NCI-H460 (cell line): ENCODE measurements at places on chromosomes 3 and 15.

- no peak for DNase-seq
Observed at GRCh38 chr15:28995705-28996104, 109.9 kb downstream of the APBA2 start.

- DNase-seq: peak; percentile 58
Observed at GRCh38 chr3:122794779-122795673, at the start of gene SLC49A4. SLC49A4 (plus strand) TSS chr3:122795069; CDS start chr3:122795193, 124 bp downstream.

GRCh38 chr3:165339753-165340152 is 143.6 kb upstream of the SLITRK3 start:
- DNase-seq: peak; percentile 3

DNA sequence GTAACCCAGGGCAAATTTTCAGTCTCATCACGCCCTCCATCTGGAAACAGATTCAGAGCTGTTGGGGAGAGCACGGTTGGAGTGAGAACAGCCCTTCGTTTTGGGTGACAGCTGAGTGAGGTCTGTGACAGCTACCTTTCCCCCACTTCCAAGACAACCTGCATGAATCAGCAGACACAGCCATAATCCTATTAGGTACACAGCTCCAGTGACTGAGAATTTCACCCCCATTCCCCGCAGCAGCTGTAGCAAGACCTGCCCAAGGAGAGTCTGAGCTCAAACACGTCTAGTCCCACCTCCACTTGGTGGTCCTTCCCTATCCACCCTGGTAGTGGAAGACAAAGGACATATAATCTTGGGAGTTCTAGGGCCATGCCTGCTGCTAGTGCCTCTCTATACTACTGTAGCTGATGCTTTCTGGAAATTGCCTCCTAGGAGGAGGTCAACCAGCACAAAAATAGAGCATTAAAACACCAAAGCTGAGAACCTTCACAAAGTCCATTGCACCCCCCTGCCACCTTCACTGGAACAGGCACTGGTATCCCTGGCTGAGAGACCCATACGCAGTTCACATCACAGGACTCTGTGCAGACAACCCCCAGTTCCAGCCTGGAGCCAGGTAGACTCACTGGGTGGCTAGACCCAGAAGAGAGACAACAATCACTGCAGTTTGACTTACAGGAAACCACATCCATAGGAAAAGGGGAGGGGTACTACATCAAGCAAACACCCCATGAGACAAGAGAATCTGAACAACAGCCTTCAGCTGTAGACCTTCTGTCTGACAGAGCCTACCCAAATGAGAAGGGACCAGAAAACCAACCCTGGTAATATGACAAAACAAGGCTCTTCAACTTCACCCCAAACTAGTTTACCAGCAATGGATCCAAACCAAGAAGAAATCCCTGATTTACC is 448.6 kb upstream of the CBLB start:
- DNase-seq: no peak

- DNase-seq: no peak
Observed at GRCh38 chr3:83601704-83602103, 1357.1 kb upstream of the CADM2 start.

- DNase-seq: no peak
Observed at GRCh38 chr3:179088306-179088705, 16.7 kb upstream of the ZMAT3 start.

GRCh38 chr3:197460002-197460401 is 95.8 kb downstream of the BDH1 start:
- DNase-seq: no peak

GRCh38 chr3:190718097-190718496 is 144.4 kb downstream of the GMNC start:
- DNase-seq: peak; percentile 14

DNA sequence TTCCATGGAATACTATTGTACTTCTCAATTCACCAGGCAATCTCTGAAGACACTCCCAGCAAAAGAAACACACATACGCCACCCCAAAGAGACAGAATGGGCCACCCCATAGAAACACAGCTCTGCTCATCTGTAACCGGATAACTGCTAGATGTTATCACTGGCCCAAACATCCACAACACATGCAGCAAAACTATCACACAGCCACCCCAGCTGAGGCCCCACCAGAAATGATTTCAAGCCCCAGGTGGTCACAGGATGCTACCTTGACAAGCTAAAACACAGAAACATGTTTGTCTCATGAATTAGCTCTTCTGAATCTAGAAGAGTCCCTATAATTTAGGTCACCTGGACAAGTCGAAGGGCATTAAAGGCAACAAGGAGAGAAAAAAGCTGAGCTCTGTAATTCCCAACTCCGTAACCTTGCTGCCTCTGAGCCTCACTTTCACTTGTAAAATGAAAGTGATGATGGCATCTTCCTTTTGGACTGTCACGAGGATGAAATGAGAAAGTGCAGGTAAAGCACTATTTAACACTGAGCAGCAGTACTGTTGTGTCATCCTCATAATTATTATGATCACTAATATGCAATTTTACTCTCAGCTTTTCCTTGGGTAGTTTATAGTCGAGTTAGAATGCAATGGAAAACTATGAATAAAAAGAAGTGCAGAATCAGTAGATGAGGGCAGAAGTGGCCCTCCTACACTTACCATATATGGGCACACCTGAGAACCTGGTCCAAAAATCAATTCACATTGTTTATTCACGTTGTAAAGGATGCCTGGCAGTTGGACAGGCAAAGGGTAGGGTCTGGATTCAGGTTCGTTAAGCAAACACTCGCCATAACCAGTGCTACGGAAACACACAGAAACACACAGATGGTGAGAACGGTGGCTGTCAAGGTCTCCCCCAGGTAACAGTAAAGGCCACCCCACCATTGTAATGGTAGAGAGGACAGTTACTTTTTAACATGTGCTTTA is 38.6 kb downstream of the ADAMTS9 start:
- DNase-seq: no peak

DNA sequence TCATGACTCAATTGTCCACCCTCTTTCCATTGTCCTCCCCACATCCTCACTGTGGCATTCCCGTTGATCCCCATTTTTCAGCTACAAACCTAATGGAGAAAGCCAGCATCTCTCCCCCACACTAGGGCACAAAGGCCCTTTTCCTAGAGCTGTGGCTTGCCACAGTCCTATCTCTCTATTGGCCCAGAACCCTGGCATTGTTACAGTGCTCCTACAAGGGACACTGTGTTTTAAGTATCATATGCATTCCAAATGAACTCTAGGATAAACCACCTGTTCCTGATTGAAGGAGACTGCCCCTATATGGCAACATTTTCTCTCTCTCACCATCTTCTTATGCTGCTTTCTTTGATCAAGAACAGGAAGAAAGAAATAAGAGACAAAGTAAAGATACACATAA is 69.4 kb upstream of the SKOR1 start:
- no peak for DNase-seq

DNA sequence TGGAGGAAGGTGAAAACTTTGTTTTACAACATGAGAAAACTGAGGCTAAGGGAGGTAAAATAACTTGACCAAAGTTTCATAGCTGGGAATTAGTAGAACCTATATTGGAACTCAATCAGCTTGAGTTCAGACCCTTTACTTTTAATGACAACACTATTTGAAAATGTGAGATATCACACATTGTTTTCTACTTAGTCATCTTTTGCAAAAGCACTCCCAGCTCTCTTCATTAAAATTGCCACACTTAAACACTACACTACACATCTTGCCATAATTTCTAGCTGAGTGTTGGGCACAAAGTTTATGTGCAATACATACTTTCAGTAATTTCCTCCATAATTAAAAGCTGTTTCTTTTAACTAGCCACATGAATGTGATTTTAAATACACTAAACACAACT is 230.4 kb upstream of the DCBLD2 start:
- no peak for DNase-seq

- DNase-seq: no peak
Observed at GRCh38 chr15:57526615-57527014, 65.1 kb upstream of the MYZAP start.

DNA sequence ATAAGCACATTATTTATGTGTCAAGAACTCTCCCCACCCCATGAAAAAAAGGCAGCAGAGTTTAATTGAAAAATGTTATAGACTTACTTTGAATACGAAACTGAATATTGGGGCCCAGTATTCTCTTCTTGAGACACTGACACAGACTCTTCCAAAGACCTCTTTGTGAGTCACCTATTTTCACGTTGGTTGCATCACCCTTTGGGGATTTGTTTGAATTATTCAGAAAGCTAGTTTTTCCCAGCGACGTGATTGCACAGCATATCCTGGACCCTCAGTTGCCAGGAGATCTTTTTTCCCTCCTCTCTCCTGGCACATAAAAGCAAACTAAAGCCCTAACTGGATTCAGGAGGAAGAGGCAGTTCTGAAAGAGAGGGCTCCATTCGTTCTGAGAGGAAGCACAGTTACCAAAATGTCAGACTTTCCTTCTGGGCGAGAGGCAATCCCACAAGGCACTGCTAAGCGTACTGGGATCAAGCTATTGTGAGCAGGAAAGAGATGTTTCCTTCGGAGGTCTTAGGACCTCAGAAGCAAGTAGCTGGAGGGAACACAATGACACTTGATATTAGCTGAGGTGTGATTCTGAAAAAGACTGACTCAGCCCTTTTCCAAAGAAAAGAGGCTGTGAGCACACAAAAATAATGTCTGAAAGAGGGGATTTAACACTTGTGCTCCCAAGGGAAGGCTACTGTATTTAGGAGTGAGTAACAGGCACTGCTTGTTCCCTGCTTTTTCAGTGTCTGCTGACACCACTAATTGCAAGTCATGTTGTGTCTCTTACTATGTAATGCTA is 65.8 kb upstream of the CADPS start:
- DNase-seq: peak; percentile 37

DNA sequence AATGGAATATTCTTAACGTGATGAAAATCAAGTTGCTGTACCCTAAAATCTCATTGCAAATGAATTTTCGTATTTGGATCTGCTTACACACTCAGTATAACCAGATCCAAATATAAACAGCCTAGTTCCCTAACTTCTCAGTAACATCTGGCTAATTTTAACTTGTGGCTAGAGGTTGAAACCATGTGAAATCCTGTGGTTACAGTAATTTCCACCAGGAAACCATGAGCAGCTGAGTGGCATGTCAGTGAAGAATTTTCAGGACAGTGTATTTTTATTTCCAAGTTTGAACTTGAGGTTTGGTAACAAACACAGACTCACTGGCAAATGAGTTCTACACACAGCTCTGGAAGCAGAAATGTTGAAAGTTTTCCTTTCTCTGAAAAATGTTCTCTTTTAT is 754.1 kb downstream of the NR2F2 start:
- no peak for DNase-seq

GRCh38 chr3:10317311-10317960 is 3.5 kb downstream of the SEC13 start:
- DNase-seq: no peak

GRCh38 chr3:189334064-189334920 is 162.5 kb downstream of the TPRG1 start:
- DNase-seq: no peak

GRCh38 chr3:133792171-133792763 is 13.3 kb upstream of the SRPRB start:
- no peak for DNase-seq

GRCh38 chr3:123076496-123077418 is 9.9 kb downstream of the PDIA5 start:
- DNase-seq: no peak

- DNase-seq: no peak
Observed at GRCh38 chr3:179801856-179802255, 149.0 kb downstream of the USP13 start.

- no peak for DNase-seq
Observed at GRCh38 chr3:30281526-30281925, 324.9 kb upstream of the TGFBR2 start.

GRCh38 chr3:18080198-18080689 is 337.8 kb upstream of the TBC1D5 start:
- no peak for DNase-seq

- no peak for DNase-seq
Observed at GRCh38 chr15:94107652-94108051, 123.7 kb upstream of the MCTP2 start.

DNA sequence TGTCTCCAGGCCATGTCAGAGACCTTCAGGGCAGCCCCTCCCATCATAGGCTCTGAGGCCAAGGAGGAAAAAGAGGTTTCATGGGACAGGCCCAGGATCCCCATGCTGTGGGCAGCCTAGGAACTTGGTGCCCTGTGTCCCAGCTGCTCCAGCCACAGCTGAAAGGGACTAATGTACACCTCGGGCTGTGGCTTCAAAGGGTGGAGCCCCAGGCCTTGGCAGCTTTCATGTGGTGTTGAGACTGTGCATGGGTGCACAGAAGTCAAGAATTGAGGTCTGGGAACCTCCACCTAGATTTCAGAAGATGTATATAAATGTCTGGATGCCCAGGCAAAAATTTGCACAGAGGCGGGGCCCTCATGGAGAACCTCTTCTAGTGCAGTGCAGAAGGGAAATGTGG is 6.6 kb upstream of the SSR3 start:
- no peak for DNase-seq

DNA sequence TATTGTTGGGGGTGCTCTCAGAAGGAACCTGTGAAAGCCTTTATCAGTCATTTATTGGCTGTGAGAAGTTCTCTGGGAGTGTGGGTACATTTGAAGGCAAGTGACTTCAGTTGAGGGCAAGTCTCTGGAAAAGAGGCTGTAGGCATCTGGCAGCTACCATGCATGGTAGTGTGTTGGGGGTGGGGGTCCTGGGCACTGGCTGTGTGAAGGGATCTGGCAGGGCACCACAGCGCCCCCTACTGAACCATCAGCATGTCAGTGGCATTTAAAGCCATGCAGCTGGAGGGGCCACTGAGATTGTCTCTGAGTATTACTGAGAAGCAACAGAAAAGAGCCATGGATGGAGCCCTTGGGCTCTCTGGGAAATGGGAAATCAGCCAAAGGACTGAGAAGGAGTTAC is 30.6 kb downstream of the CRTAP start:
- DNase-seq: no peak

DNA sequence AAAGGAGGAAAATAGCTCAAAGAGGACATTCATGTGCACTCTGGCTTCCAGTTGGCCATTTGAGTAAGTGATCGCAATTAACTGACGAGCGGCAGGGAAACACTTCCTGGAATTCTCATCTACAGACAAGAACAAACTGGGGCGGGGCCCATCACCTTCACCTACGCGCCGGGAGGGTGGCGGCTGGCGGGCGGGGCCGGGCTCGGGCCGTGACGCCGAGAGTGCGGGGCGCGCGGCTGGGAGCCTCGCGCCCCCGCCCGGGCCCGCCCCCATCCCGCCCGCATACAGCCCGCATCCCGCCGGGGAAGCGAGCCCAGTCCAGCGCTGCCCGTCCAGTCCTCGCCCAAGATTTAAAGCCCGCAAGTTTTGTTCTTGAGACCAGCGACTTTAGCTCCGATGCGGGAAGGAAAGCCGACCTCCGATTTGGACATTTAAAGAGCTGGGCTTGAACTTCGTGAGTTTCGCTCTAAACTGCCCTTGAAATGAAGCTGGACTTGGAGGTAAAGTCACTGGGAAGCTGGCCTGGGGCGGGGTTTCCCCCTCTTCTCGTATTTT is at the start of gene B3GNT5:
Gene B3GNT5 (plus strand): TSS at position 281 of the 555 bp plus-strand sequence. CDS start 16,546 bp downstream, outside the sequence.
- DNase-seq: no peak

GRCh38 chr3:129228891-129229585 is 20.4 kb upstream of the COPG1 start:
- no peak for DNase-seq

- no peak for DNase-seq
Observed at GRCh38 chr3:168285506-168285905, 189.8 kb upstream of the GOLIM4 start.
